ENCODE measurements at places on chromosomes 12 and 14. TPM values are rescaled to one million over a fixed set of nuclear protein-coding genes. Genes with fewer than 3 reads are reported as not detected.

The INHBC gene
- total RNA-seq: not detected

GRCh38 chr14:31949709-31950108 lies 127.4 kb upstream of the ARHGAP5 start:
- DNase-seq: no peak

The PAX9 gene
- 0.24 TPM for total RNA-seq

GRCh38 chr12:120368789-120369602 lies at the start of gene MSI1:
Gene MSI1, minus strand, starts transcription at chr12:120369164. Its CDS starts 73 bp downstream, at chr12:120369091.
- DNase-seq: no peak

GRCh38 chr12:128098730-128099129 lies 168.2 kb upstream of the TMEM132C start:
- no peak for DNase-seq

DNA sequence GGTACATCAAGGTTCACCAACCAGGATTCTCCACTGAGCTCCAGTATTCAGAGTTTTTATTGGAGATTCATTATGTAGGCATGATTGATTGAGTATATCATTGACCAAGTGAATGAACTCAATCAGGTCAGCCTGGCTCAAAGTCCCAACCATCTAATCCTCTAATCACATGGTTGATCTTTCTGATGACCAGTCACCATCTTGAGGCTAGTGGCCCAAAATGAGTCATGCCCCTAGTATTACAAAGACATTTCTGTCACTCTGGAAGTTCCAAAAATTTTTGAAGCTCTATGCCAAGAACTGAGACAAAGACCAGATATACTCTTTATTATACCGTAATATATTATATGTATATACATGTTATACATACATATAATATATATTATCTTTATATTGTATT lies 75.9 kb upstream of the ATF7IP start:
- DNase-seq: no peak

The HOXC9 gene
- not detected for total RNA-seq

DNA sequence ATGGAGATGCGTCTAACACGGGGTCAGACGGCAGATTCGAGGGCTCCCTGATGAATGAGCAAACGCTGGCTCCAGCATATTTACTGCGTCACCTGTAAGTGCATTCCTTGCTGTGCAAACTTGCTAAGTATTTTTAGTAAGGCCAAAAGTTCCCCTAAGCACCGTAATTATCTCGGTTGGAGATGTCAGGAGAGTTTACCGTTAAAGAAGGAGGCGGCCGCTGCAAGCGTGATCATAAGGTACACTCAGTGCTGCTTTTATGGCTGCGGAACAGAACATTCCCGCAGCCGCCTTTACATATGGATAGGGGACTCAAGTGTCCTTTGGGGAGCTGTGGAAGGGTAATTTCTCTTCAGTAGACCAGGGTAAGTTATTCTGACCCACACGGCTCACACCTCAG lies 175.6 kb downstream of the GLT1D1 start:
- DNase-seq: no peak

Measured in left colon (tissue), 2 donors.